AG08395 (cell line): ENCODE measurements at places on chromosomes 11 and 22.

DNA sequence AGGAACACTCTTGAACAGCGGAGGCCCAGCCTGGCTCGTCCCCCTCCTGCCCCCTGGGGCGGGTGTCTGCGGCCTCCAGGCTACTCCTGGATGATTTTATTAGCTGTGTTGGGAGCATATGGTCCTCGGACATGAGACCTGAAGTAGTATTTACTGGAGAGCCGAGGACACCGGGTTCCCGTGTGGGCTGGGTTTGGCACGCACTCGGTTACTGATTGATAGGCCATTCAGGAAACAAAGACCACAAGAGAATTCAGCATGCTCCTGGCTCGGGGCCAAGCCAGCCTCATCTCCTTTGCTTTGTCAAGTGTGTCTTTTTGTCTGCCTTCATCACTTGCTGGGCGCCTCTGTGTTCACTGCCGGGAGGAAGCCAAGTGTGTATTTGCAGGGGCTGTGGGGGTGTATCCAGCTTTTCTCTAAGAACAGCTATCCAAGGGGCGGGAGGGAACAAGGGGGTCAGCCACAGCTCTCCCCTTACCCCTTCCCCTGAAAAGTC, 9.7 kb downstream of the FXYD2 start:
- DNase-seq, result no peak

DNA sequence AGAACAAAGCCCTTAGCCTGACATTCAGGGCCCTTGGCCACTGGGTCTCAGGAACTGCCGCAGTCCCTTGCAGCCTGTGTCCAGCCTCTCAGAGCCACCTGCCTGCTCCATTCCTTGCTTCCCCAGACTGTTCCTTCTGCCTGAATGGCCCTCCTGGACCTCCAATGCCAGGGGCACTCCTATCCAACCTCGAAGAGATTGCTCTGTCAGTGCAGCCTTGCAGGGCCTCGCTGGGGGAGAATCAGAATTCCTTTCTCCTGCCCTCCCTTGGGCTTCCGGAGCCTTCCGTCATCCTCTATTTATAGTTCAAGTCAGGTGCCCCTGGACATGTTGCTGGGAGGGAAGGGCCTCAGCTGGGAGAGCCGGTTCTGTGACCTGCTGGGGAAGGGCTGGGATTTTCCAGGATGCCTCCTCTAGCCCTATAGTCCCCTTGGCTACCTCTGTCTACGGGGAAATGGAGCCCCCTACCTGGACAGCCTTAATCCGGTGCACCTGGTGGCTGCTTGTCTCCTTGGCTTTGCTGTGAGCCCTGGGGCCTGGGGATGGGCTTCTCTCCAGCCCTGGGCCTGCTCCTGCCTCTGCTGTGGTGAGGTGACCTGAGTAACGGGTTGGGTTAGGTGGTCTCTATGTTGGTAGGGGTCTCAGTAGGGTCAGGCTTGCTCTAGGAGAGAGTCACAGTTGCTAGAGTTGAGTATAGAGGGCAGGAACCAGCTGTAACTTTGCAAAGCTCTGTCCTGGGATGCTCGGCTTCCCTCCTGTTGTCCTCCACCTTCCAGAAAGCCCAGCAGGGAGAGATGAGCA, 45.9 kb upstream of the SYT7 start:
- DNase-seq, result no peak

GRCh38 chr22:24359452-24360120, 67.8 kb upstream of the ADORA2A start:
- DNase-seq, result no peak

DNA sequence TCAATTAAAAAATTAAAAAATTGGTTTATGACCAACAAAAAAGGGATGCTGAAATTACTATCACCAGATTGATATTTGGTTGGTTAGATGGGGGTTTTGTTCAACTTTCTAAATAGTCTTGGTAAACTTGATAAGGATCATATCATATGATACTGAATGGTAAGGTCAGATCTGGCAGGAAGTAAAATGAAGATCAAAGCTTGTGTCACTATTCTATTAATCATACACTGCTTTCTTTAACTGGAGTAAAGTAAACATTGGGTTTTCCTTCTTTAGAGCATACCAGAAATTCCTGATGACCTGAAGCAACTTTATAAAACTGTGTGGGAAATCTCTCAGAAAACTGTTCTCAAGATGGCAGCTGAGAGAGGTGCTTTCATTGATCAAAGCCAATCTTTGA, 40.2 kb downstream of the RRM1 start:
- peak; percentile 32 for DNase-seq
